Stimulated activated effector memory CD8-positive, alpha-beta T cell treated with anti-CD3 and anti-CD28 coated beads, Interleukin-12 subunit alpha, Interleukin-12 subunit beta, amount 100 ng/mL, for 72 hours (primary cell): ENCODE measurements at places on chromosomes 2 and 18.

DNA sequence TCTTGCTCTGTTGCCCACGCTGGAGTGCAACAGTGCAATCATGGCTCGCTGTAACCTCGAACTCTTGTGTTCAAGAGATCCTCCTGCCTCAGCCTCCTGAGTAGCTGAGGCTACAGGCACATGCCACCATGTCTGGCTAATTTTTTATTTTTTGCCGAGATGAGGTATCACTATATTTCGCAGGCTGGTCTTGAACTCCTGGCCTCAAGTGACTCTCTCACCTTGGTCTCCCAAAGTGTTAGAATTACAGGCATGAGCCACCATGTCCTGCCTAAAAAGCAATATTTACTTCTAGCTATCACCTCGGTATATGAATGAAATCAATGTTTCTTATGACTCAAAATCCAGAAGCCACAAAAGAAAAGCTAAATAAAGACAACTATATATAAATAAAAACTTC lies 2.2 kb downstream of the BUB1 start:
- no peak for DNase-seq

- DNase-seq: no peak
Measured at GRCh38 chr2:54206596-54206995, 49.4 kb downstream of the TSPYL6 start.

- DNase-seq: peak; percentile 85
Measured at GRCh38 chr2:181312515-181312927, 144.7 kb upstream of the ITGA4 start.

DNA sequence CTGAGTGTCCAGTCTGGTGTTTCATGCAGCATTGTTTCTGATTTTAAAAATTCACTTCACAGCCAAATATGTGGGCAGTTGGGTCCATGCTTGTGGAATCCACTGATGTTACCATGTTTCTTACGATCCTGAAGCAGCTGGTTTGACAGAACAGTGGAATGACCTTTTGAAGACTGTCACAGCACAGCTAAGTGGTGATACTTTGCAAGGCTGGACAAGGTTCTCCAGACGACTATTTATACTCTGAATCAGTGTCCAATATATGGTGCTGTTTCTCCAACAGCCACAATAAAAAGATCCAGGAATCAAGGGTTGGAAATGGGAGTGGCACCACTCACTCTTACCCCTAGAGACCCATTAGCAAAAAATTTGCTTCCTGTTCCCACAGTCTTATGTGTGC lies 577.4 kb upstream of the RAB6C start:
- DNase-seq: no peak

DNA sequence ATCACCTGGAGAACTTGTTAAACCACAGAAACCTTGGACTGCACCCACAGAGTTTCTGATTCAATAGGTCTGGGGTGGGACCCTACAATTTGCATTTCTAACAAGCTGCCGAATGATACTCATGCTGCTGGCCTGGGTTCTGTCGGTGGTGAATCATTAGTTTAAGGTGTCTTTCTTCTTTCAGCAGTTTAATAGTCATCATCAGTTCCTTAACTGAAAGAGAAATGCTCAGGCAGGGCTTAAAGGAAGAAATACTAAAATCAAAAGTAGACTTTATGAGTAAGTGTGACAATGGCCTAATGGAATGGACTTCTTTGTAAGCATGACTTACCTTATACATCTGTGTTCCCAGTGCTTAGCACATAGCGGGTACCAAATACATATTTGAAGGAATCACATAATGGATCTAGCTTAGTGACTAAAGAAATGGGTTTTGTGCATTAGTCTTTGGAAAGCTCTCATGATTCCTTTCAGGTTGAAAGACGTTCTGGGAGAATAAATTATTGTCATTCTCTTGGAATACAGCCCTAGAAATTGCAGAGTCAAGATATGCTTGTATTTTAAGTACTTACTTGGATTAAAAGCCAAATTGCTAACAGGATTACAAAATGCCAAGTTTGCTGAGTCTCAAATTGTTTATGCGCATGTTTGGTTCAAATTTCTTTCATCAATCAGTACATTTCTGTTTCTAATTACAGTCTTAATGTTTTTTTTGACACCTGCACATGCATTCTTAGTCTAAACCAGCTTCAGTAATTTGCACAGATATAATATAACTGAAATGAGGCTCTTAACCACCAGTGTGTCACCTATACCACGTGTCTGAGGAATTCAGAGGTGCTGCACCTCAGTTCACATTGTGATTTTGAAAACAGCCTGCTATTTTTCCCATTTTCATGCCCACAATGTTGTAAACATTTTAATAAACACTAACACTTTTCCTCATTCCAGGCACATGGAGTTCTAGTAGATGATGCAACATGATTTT lies 220.3 kb upstream of the NRP2 start:
- no peak for DNase-seq

GRCh38 chr2:16170675-16171424 lies 230.5 kb downstream of the MYCN start:
- DNase-seq: no peak

- no peak for DNase-seq
Measured at GRCh38 chr2:121359170-121359569, 74.2 kb upstream of the TFCP2L1 start.

DNA sequence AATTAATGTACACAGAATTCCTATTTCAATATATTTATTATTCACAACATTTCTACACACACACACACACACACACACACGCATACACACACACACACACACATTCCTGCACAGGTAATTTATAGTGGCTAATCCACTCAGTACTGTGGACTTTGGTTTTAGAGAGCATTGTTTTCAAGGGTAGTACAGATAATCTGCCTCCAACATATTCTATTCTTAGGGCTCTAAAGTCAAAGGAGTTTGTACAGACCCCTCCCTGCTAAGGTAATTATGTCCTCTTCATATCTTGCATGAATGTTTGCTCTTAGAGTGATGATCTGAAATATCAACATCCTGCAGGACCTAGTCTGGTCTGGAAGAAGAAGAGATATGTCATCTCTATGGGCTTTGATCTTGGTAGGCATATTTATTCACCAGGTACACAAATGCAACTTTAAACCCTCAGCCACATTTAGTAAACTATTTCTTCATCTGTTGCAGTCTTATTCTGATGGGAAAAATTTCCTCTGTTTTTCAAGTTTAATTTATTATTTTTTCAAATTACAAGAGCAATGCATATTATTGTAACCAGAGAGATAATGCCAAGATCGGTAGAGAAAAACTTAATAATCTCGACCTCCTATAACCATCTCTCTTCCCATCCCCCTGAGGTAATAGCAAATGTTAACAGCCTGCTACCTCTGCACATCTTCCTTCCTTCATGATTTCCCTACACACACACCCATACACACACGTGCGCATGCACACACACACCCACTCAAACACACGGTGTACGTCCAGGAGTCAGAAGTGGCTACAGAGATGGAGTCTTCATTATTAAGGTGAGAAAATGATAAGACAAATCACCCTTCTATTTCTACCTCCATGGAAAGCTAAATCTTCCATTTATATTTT lies 18.3 kb upstream of the POLE4 start:
- DNase-seq: no peak

DNA sequence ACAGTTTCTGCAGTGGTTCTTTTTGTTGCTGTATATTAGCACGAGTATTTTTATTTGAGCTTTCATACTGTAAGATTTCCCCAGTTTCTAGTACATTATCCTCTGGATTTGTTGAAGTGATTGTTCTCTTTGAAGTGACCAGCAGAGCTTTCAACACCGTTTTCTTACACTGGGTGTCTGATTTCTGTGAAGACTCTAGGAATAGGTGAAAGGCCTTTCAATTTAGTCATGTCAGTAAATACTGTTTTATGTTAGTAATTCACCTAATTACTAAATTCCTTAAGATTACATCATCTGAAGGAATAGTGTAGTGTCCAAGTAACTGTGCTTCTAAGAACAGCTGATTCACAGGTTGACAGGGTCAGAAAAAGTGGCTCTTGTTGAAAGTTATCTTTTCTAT lies 2.3 kb downstream of the PPM1B start:
- DNase-seq: no peak

DNA sequence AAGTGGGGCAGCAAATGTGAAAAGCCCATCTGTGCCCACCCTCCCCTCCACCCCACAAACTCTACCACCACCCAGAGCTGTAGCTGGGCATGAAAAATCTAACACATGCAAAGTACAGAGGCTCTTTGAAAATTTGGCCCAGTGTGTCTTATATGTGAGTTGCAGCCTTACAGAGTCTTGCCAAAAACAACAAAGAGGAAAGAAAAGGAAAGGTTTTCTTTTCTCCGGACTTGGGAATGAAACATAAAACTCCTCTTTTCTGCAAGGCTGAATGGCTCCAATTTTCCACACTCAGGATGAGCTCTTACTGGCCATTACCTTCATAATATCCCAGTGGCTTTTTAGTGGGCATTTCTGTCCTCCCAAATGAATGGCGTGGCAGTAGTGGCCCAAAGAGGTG lies 27.9 kb upstream of the POU3F3 start:
- no peak for DNase-seq

DNA sequence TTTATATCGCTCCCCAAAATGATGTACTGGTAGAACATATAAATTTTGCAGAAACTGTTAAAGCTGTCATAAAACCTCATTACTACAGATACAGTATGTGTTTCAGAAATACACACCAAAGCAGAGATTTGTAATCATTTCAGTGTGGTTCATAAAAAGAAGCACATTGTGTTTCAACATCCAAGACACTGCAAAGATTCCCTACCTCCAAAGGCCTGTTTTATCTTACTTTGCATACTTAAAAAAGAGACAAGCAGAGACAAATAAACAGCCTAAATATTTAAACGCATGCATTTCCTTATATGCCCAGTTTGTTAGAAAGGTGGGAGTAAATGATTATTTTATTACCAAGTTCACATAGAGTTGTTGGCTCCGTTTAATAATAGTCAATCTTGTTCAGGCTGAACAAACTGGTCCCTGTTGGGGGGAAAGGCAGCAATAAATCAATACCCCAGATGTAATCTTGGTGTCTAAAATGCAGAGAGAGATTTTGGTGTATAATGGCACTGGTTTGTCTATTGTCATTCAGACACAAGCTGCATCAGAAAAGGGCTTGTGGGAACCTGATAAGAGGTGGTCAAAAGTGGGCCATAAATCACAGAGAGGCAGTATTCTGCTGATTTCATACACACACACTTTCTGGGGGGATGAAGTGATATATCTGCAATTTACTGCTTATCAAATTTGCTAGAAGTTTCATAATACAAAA lies 321.4 kb upstream of the ETAA1 start:
- DNase-seq: no peak

- no peak for DNase-seq
Measured at GRCh38 chr18:76621226-76621625, 126.2 kb upstream of the ZNF516 start.

DNA sequence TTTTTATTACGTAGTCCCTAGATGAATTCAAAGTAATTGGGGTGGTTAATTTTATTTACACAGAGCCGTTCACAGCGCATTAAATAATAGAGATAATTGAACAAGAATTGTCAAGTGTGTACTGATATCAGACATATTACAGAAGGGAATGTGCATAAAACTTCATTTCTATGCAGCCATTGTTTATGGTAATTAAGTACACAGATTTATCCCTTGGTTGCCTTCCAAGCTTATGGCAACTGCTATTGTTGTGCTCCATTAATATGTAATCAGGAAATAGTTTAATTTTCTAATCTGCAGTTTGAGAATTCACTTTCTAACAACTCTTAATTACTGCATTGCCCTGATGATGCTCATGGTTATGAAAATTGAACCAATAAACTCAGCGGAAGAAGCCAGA lies 47.3 kb upstream of the OTX1 start:
- no peak for DNase-seq

- no peak for DNase-seq
Measured at GRCh38 chr18:63132819-63133200, 186.8 kb downstream of the BCL2 start.

DNA sequence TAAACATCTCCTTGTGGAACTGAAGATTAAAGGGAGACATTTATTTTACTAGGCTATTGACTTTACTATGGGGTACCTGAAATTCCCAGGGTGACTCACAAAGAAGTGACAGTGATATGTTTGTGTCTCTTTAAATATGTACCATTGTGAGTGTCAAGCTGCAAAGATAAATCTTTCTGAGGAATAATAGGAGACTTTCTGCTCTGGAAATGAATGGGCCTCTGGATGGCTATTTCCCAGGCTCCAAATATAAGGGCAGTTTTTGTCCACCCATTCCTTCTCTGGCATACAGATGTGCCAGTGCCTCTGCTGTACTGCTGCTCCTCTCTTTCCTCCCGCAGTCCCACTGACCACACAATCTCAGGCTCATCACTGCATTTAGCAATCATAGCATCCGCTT lies 586.4 kb upstream of the CNTNAP5 start:
- no peak for DNase-seq

- no peak for DNase-seq
Measured at GRCh38 chr2:17416884-17417391, 101.3 kb downstream of the RAD51AP2 start.

DNA sequence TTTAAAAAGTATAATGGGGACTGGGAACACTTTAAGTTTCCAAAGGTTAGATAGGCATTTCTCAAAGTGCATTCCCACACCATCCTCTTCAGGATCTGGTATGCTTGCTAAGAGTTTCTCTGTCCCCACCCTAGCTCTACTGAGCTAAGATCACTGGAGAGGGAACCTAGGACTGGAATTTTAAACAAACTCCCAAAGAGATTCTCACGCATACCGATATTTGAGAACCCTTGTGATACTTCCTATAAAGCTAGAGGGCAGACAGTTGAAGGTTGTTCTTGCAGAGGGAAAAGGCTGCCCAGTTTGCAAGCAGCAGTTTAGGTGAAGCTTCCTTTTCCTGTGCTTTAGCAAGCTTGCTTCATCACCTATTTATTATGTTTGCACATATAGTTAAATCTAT lies 3.6 kb downstream of the CNRIP1 start:
- DNase-seq: no peak

GRCh38 chr2:205996161-205996560 lies 89.8 kb downstream of the INO80D start:
- no peak for DNase-seq

DNA sequence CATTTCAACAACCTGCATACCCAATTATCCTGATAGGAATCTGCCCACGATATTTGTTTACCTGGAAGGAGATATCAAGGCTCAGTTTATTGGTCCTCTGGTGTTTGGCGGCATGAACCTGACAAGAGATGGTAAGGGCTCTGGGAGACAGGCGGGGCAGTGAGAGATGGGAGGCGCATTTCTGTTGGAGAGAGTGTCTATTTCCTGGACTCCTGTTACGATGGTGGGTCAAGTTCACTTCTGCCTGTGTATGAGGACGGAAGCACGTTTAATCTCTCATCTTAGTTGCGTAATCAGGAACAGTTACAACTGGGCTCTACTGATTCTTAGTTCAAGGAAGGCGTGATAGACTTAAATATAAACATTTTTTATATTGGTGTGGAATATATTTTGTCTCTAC lies 8.9 kb downstream of the PDCL3 start:
- DNase-seq: no peak
